AG10803 (cell line): ENCODE measurements at places on chromosomes 7 and 10.

DNA sequence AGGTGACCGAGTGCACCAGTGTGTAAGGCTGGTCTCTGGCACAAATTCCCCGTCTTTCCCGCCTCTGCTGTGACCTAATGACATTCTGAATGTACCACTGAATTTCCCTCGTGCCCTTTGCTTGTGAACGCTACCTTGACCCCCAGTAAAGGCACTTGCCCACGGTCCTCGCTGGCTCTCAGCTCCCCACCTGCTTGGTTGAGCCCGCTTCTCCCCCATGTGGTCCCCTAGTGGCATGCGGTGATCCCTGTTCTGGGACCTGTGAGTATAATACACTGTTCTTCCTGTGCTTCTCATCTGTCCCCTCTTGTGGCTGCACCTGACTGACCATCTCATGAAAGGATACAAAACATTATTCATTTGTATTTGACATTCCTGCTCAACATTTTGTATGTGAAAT lies 495.7 kb downstream of the INHBA start:
- DNase-seq = no peak

DNA sequence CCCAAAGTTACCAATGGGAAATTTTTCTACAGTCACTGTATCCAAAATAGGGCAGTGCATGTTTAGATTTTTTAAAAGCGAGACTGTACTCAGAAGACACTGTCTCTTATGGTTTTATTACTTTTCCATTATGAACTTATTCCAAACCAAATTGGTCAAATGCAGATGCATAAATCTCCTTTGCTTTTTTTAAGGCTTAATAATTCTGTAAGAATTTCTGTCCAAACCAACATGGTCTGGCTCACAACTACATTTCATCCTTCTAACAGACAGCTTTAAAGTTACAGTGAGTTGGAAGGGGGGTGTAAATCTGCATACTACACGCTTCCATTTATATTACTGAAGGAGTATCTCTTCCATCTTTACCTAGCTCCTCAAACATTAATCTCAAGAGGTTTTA lies 199.2 kb downstream of the SLC25A13 start:
- peak; percentile 28 for DNase-seq

- peak; percentile 12 for DNase-seq
These were observed 13.2 kb upstream of the SCIN start for GRCh38 chr7:12557282-12557681.

DNA sequence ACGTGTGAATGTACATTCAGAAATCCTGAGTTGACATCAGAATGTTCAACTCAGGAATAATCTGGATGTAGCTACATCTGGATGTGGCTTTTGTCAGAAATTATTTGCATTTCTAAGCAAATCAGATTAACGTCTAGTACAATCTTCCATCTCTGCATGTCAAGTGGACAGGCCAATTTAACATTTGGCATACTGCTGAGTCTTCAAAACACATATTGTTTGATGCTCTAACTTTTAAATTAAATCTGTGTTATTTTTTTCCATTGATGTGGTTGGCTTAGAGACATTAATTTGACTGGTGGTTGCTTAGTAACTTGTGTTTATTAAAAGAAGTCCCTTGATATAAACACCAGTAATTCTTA lies 3.4 kb downstream of the STAMBPL1 start:
- peak; percentile 22 for DNase-seq

DNA sequence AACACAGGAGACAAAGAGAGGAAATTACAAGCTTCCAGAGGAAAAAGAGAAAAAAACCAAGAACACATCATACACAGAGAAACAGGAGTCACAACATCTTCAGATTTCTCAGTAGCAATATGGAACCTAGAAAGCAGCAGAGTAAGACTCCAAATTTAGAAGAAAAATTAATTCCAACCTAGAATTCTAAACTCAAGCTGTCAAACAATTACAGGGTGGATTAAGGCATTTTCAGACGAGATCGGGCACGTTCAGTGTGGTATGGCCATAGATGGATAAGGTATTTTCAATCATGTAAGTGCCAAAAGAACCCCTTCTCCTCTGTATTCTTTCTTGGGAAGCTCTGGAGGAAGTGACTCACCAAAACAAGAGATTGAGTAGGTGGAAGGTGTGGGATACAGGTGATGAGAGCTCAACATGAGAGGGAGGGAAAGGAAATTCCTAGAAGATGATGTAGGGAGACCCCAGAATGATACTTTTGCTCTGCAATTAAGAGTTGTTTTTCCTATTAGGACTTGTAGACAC lies 51.6 kb downstream of the FAM204A start:
- no peak for DNase-seq

GRCh38 chr10:77590344-77591237 lies 47.0 kb downstream of the KCNMA1 start:
- DNase-seq = no peak

GRCh38 chr10:15238555-15239335 lies 70.3 kb upstream of the NMT2 start:
- DNase-seq = peak; percentile 8

DNA sequence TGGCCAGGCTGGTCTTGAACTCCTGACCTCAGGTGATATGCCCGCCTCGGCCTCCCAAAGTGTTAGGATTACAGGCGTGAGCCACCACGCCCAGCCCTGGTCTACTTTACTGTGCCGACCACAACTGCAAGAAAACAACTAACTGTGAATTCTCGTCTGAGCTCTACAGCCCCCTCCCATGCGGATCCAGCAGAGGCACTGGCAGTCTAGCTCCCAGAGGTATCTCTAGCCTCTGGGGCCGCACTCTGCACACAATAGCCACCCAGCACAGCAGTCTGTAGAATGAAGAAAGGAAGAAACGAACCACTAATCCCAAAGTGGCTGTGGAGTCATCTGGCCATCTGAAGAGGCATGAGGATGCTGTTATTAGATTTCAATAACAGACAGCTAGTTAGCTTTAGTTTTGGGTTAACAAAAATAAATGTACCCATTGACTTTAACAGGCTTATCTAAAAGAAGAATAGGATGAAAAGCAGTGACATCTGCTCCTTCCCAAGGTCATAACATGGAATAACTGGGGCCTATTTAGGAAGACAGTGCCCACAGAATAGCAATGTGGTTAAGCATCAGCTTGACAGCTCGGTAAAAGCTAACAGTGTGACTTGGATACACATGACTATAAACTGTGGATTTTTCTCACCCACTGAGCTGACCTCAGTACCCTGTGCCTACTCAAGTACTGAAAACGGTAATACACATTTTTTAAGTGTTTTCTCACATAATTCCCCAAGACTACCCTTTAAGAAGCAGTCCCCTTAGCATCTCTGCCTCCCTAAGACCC lies 131.9 kb downstream of the TNS3 start:
- peak; percentile 85 for DNase-seq

DNA sequence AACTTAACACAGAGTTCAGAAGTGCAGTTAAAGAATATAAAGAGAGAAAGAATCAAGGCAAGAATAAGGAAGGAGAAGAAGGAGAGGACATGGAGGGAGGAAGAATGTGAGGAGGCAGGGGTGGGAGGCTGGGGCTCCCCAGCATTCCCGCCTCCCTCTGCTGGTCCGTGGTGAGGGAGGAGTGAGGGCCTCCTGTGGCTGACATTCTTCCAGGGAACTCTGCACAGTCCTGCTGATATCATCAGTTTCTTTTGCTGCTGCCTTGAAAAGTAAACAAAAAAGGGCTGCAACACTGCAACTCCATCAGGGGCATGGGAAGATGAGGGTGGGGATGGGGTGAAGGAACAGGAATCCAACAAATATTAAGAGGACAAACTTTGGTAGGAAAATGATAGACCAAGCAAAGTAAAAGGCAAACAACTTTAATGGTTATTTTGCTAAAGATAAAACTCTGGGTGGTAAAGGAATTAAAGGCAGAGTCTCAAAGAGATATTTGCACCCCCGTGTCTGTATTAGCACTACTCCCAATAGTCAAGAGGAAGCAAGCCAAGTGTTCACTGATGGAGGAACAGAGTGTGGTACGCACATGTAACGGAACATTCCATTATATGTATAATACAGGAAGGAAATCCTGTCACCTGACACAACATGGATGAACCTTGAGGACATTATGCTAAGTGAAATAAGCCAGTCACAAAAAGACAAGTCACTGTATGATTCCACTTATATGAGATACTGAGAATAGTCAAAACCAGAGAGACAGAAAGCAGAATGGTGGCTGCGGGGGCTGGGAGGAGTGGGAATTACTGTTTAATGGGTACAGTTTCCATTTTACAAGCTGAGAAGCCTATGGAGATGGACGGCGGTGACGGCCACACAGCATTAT lies 8.0 kb upstream of the SPOCK2 start:
- DNase-seq = no peak

GRCh38 chr10:8312781-8313180 lies 258.3 kb downstream of the GATA3 start:
- no peak for DNase-seq

DNA sequence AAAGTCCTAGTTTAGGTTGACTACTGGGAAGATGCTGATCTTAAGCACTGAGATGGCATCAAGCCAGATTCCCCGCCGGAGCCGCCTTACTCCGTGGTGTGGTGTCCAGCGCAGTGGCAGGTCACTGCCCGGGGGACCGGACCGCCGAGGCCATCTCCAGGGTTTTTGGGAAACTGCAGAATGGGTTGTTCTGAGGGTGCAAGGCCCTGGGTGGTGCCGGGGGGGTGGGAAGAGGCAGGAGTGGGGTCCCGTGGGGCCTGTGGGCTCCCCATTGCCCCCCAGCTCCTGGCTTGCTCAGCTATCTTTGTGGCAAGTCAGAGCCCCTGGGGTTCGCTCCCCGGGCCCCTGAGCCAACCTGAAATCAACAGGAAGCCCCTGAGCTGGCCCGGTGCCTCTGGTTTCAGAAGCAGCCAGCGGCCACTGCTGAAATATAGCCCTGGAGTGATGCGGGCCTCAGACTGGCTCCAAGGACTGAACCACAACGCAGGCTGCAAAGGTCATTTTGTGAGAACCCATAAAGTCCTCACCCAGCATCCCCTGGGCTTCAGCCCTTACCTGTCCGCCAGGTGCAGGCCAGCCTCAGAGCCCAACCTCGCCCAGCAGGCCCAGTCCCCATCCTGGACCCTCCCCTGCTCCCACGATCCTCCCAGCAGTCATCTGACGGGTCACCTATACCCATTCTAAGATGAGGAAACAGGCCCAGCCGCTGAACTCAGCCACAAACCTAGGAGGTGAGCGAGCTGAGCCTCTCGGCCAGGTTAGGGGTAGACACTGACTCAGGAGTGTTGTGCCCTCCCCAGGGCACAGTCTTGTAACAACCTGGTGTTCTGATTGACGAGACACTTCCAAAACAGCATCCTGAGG lies 102.7 kb downstream of the PDGFA start:
- no peak for DNase-seq

- DNase-seq = peak; percentile 85
These were observed 84.0 kb downstream of the GSAP start for GRCh38 chr7:77331938-77332695.

GRCh38 chr7:138932870-138933269 lies 48.3 kb downstream of the KIAA1549 start:
- no peak for DNase-seq

DNA sequence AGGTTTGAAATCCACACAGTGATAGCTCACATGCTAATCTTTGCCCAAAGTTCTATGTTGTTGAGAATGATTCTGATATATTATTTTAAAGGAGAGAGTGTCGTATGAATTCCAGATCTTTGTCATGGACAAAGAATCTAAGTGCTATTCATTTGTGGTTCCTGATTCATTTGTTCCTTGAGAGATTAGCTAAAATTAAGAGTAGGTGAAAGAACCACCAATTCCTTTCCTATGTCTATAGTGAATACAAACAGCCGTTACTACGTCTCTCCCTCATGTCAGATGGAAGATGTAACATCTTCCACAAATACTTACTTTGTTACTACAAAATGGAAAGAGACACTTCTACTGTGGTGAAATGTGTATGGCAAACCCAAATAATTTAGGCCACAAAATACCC lies 3.3 kb upstream of the PLXDC2 start:
- DNase-seq = no peak

DNA sequence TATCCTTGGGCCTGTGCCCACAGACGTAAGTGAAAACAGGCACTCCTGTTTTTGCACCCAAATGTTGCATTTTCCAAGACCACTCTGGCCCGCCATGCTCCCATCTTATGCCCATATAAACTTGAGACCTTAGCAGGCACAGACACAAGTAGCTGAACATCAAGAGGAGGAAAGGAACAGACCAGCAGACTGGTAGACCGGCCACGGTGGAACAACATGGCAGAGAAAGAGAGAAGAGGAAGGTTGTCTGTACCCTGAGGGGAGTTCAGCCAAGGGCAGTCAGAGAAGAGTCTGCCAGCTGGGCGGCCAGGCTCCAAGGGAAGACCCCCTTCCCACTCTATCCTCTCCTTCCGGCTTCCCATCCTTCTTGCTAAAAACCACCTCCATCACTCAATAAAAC lies 85.3 kb downstream of the GPR37 start:
- DNase-seq = no peak

- DNase-seq = no peak
These were observed 13.8 kb upstream of the RHOBTB1 start for GRCh38 chr10:60957667-60958221.

GRCh38 chr7:114783508-114783907 lies 138.4 kb upstream of the MDFIC start:
- no peak for DNase-seq

DNA sequence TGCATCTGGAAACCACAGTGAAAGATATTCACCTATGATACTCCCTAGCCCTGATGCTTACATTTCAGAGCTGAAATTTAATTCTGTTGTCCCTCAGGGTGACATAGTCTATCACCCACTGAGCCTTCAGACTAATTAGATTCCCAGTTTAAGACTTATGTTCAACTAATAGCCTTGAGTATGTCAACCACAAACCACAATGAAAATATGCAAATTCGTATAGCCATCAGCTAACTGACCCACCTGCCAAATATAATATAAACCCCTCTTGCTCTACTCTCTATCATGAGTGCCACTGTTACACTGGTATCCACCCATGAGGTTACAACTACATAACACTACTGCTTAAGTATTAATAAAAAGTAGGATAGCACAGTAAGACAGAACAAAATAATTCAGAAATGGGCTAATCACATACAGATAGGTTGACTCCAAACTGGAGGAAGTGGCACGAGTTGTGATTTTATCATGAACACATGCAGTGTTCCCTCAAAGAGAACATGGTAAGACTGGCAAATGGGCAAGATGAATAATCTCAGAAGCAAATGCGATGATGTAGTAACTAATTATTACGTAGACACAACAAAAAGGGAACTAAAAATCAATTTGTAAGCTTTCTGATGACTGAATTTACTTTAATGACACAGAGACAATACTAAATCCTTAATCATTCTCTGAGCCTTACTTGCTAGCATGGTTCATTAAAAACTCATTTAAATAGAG lies 290.6 kb downstream of the PARD3 start:
- no peak for DNase-seq

DNA sequence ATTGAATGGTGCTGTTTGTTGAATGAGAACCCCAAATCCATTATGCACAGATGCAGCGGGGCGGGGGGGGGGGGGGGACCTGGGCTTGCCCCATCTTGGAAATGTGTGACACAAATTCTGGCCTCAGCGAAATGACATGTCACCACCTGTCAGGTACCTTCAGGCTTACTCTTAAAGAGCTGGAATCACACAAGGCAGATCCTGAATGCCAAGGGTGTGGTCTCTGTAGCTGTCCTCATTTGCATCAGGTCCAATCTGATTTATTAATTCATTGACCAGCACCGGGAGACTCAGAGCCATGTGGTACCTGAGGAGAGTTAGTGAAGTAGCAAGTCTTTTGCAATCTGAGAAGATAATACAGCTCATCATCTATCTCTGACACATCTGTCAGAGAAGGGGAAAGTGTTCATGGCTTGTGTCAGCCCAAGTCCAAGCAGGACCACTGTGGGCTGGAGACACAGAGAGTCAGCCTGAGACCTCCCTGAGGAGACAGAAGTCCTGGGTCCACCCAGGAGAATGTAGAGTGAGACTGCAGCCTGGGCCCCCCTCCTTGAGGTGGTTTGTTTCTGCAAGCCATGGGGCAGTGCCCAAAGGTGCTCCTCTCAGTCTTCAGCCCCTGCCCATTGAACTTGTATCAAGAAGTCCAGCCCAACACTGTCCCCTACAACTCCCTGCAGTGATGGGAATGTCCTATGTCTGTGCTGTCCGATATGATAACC lies 46.7 kb downstream of the ADCYAP1R1 start:
- no peak for DNase-seq
